ENCODE measurements at places on chromosomes 12 and 14.

DNA sequence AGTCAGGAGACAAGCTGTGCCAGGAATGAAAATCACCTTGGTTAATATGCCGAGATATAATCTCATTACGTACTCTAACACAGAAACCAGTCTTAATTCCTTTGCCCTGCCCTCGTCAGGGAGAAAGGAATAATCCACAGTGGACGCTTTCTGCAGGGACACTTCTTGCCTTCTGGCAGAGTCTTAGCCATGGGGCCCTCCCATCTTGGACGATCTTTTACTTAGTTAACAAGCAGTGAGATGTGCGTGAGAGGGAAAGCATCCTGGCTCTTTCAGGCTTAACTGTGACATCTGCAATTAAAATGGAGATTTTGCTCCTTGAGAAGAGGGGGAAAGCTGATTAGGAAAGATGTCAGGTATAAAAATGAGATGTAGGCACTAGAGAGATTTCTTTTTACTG, 246.4 kb downstream of the TMEM132C start:
- ATAC-seq: no peak

GRCh38 chr12:68465227-68465626, 133.1 kb upstream of the MDM1 start:
- no peak for ATAC-seq

GRCh38 chr12:6532927-6533652, 1.2 kb upstream of the GAPDH start:
- ATAC-seq: peak; percentile 20

GRCh38 chr12:27975222-27976136, 2.9 kb upstream of the PTHLH start:
- peak; percentile 73 for ATAC-seq

DNA sequence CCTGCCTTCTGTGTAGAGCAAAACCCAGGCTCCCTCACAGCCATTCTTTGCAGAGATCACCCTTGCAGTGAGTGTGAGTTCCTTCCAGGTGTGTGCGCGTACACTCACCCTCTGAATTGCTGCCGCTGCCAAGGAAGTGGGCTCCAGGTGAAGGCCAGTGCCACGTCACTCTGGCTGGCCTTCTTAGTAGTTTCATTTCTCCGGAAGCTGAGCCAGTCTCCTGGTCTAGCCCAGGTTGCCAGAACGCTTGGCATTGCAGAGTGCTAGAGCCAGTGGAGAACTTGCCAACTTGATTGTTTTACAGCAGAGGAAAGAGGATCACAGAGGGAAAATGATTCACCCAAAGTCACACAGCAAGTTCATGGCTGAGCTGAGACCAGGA, 11.0 kb downstream of the CBLN3 start:
- no peak for ATAC-seq

DNA sequence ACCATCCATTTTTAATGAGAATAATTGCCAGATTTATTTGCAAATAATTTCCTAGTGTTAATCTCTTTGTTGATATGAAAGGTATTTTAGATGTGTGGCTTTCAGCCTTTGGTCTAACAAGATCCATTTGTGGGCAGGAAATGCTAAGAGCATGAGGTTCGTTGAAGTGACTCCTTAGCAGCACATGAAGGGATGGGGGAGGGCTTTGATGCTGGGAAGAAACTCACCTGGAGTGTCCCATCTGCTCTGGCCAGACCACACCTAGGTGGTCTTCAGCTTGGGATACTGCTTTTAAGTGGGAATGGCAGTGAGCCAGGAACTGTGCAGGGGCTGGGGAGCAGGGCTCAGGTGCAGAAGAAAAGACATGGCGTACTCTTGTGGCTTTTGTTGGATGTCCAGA, 13.6 kb downstream of the SFSWAP start:
- ATAC-seq: no peak

- ATAC-seq: no peak
Measured at GRCh38 chr12:98343002-98343567, 172.3 kb upstream of the TMPO start.
